ENCODE measurements at places on chromosomes 16 and 17.

DNA sequence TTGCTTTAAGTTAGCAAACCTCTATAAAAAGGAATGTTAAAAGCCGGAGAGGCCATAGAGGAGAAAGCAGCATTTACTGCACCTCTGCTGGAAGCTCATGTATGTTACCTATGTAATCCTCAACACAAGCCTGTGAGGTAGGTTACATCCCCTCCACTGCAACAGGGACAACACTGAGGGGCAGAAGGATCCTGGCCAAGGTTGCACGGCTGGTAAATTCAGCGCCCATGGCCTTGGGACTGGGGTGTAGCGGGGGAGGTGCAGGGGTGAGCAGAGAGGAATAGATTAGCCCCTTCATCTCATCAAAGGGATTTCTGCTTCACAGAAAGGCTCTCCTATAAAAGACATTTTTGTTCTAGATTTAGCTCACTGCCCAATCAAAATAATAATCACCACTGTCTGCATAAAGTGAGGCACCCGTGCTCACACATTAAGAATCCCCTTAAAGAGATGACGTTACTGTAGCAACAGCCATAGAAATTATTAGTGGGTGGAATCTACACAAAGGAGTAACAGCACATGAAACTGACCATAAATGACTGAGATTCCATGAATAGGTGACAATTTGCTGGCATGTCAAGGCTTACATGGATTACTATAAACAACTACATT is 3.3 kb downstream of the ZCCHC14 start:
- no peak for DNase-seq

- DNase-seq = no peak
Measured at GRCh38 chr17:63464691-63465236, 12.1 kb upstream of the ACE start.

DNA sequence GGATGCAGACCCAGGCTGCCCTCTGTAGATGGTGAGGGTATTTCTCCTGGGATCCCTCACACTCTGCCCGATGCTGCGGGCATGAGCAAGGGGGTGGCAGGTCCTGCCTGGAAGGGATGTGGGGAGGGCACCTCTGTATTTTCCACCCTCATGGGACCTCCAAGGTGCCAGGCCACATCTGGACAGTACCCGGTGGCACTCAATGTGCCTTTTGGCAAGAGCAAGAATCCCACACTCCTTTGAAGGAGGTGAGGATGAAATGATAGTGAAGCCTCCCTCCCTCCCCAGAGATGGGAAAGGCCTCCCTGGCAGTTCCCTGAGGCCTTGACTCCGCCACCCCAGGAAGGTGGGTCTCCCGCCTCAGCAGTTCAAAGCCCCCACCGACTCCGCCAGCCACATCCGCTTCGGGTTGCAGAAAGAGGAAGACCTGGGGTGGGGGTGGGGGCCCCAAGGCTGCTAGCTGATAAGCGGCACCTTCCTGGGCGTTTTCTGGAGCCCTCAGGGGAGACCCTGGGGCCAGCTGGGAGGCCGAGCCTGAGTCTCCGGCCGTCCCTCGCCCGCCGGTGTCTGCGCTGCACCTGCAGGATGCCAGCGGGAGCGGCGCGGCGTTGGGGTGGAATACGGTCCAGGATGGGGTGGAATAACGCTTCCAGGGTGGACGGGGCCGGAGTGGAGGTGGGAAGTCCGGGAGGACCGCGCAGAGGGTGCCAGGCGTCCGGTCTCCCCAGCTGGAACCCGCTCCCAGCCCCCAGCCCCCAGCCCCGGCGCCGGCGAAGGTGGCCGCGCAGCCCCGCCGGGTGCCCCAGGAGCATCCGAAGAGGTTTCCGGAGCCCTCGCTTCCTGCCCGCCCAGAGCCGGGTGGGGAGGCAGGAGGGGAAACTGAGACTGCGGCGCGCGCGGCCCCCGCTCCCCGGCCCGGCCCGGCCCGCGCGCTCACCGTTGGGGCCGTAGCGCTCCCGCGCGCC is 718 bp downstream of the ATP2A3 start:
- DNase-seq = no peak

DNA sequence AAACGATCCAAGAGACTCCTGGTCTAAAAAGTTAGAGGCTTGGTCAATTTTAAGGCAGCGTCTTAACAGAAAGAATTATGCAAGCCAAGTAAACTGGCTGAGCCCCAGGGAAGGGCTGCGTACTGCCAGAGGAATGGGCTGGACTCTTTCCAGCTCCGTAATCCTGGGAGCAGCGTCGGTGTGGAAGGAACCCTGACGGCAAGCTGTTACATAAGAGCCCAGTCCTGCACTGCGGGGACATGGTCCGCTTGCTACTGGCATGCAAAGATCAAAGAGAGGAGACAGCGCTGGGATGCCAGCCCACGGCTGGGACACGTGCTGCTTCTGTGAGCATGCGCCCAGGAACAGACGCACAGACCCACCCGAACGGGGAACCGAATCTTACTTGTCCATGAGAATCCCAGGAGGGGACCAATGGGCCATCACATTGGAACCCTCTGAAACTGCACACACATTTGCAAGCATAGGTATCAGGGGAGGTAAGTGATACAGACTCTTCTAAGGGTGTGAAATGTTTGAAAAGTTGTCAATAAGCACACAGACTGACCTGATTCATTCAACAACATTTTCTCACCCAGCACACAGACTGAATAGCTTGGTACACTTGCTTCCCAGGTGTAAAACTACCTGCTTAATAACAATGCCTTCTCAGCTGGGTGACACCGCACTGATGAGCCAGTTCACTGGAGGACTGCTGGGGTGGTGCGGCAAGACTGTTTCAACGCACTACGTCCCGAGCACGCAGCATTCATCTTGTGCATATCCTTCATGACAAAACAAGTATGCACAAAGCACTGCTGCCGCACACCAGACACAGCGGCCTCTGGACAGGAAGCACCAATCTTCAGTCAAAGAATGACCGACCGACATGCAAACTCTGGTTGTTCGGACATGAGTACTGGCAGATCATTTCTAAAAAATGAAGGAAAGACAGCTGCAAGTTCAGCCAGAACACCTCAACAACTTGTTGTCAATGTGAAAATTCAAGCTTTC is 94.9 kb downstream of the ANKRD11 start:
- DNase-seq = peak; percentile 86

- no peak for DNase-seq
Measured at GRCh38 chr16:12390074-12390605, 413.5 kb downstream of the CPPED1 start.

GRCh38 chr17:48601539-48602425 is 3.0 kb downstream of the HOXB6 start:
- no peak for DNase-seq

Measured in right forelimb (tissue), 1 donor.